Iris pigment epithelial cell (primary cell): ENCODE measurements at places on chromosomes 12 and 14.

- no peak for DNase-seq
Measured at GRCh38 chr14:51870606-51871005, 10.2 kb downstream of the GNG2 start.

- no peak for DNase-seq
Measured at GRCh38 chr12:21662122-21662792, 4.6 kb upstream of the LDHB start.

DNA sequence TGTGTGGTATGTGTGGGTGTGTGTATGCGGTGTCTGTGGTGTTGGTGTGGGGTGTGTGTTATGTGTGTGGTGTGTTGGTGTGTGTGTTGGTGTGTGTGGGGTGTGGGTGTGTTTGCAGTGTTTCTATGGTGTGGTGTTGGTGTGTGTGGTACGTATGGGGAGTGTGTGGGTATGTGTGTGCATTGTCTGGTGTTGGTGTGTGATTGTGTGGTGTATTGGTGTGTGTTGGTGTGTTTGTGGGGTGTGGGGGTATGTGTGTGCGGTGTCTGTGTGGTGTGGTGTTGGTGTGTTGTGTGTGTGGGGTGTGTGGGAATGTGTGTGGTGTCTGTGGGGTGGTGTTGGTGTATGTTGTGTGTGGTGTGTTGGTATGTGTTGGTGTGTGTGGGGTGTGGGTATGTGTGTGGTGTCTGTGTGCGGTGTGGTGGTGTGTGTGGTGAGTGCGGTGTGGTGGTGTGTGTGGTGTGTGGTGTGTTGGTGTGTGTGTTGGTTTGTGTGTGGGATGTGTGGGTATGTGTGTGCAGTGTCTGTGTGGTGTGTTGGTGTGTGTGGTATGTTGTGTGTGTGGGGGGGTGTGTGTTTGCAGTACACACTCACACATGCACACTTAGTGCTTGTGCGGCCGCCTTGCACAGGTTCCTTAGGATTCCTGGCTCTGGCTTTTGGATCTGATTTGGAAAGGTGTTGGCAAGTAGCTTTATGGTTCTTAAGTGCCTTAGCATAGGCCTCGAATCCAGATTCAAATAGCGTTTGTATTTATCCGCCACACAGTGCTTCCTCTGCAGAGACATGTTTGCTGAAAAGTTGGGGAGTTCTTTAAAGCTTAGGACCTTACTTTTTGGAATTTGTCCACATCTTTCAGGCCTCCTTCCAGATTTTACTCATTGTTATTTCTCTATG lies 16.4 kb downstream of the MLXIP start:
- no peak for DNase-seq

DNA sequence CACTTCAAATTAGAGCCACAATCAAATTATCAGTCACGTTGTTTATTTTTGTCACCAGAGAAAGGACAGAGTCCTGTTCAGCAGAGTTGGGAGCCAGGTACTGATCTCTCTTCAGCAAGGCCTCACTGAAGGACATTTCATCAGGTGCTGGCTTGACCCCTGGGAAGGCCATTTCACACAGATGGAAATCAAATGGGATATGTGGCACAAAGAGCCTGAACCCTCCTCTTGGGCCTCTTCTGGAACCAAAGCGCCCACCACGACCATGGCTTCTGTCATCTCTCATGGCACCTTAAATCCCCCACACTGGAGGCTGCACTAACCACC lies 121.5 kb downstream of the PTCSC3 start:
- DNase-seq, result no peak

DNA sequence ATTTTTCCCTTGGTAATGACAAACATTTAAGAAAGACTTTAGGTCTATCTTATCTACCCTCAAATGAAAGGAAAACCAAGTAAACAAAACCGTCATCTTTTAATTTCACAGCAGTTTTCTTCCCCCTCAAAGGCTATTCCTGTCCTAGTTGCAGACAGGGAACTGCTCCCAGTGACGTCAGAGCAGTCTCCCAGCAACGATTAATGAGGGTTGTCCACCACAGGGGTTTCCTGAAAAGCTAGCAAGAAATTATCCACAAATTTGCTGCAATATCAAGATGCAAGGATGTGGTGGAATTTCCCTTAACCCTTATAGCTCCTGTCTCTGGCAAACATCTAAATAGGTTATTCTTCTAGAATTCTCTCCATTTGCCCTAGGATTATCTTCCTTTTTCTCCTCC lies 89.1 kb upstream of the STAC3 start:
- peak; percentile 81 for DNase-seq

DNA sequence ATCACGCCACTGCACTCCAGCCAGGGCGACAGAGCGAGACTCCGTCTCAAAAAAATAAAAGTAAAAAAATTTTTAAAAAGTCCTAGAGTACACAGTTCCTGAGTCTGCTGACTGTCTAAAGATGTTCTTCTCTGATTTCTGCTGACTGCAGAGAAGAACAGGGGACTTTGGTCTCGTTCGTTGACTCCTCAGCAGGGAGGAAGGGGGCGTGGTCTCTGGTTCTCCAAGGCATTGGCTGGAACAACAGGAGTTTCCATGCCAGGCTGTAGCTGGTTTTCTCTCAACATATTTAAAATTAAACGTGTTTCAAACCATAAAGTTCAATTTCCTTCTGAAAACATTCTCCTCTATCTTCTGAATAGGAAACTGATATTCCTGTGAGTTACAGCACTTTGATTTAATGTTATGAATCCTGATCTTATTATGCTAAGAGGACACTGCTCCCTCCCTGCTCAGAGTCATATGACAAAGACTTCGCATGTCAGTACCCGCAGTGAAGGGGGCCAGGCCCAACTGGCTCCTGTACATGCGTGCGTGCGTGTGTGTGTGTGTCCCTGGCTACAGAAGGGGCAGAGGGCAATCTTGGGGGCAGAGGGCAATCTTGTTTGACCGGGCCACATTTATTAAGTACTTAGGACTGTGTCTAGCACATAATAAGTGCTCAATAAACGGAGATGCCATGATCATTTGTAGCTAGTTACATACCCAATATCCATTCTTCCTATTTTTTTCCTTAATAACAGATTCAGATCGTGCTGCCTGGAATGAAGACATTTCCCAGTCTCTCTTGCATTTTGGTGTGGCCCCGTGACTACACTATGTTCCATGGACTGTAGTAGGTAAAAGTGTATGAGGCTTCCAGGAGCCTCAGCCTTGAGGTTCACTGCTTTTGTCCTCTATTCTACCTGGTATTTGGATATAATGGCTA lies 16.5 kb upstream of the HNF1A start:
- DNase-seq, result no peak

- DNase-seq, result no peak
Measured at GRCh38 chr14:91722386-91722785, 9.5 kb downstream of the CATSPERB start.

- no peak for DNase-seq
Measured at GRCh38 chr14:54786838-54787237, 115.8 kb downstream of the GCH1 start.

- peak; percentile 71 for DNase-seq
Measured at GRCh38 chr12:72276181-72276805, 4.1 kb downstream of the TRHDE start.

- no peak for DNase-seq
Measured at GRCh38 chr12:8493084-8493483, 20.2 kb upstream of the CLEC4D start.
